ENCODE measurements at places on chromosomes 11 and 22.

GRCh38 chr11:47408598-47409439 lies 429 bp downstream of the SLC39A13 start:
- DNase-seq = no peak

DNA sequence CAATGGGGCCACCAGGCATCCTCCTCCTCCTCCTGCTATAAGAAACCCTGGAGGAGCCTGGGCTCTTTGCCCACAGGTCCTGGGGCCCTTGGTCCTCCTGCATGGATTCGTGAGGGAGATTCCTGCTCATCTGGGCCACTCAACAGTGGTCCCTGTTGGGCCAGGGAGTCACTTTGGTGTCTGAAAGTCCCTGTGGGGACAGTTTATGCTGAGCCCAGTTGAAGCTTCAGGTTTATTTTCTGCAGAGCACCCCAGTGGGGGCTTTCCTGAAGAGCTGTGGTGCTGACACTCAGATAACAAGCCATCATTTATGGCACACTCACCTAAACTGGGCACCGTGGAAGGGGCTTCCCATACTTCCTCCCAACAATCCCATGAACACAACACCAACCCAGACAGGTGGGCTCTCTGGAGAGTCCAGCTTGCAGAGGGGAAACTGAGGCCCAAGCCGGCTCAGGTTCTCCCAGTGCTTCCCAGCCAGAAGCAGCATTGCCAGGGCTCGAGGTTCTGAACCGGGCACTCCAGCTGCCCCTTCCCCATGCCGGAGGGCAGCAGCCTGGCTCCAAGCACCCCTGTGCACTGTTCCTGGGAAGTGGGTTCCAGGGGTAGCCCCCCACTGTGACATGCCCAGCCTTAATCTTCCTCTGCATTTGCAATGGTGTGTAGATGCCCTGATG lies 91.3 kb downstream of the MYEOV start:
- DNase-seq = no peak

- no peak for DNase-seq
Measured at GRCh38 chr11:94533696-94534630, 9.8 kb upstream of the FUT4 start.

GRCh38 chr22:32625985-32626384 lies 151.4 kb downstream of the FBXO7 start:
- DNase-seq = no peak

DNA sequence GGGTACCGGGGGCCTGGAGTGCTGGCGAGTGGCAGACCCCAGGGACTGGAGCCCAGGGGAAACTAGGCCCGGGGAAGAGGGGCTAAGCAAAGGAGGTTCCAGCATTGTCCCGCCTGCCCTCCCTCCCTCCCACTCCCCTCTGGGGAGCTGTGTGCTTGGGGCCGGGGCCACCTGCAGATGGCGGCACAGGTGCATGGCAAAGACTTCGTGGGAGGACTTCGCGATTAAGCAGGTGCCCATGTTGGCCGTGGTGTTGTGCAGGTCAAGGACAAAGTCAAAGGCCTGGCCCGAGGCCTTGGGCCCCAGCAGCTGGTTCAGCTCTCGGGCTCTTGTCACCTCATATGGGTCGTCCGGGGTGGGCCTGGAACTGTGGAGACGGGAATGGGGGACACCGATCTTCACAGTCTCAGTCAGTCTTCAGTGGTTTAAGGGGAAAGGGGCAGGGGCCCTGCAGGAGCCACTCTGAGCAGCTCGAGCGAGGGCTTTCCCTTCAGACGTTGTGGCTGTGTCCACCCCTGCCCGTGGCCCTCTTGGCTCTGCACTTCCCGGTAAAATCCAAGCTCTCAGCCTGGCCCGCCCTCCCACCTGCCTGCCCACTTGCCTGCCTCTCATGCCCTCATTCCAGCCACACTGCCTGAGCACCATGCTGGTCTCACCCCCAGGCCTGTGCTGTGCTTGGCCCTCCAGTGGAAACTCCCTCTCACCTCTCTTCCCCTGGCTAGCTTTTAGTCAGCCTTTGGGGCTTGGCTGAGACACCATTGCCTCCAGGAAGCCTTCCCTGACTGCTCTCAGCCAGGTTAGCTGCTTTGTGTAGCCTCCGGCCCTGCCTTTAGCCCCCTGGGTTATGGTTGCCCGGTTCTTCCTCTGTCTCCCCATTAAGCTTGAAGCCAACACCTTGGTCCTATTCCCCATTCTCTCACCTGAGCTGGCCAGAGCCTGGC lies 4.7 kb downstream of the ACY3 start:
- no peak for DNase-seq

DNA sequence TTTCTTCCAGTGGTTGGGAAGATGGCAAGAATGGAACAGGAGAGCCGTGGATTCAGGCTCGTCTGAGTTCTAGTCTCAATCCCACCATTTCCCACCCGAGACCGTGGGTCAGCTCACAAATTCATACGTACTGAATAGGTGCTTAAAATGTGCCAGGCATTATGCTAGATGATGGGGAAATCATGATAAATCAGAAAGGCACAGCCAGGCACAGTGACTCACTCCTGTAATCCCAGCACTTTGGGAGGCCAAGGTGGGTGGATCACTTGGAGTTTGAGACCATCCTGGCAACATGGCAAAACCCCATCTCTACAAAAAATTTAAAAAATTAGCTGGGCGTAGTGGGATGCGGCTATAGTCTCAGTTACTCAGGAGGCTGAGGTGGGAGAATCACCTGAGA lies 7.1 kb downstream of the TRIOBP start:
- DNase-seq = no peak

- DNase-seq = no peak
Measured at GRCh38 chr22:19767427-19768341, 7.1 kb downstream of the TBX1 start.

DNA sequence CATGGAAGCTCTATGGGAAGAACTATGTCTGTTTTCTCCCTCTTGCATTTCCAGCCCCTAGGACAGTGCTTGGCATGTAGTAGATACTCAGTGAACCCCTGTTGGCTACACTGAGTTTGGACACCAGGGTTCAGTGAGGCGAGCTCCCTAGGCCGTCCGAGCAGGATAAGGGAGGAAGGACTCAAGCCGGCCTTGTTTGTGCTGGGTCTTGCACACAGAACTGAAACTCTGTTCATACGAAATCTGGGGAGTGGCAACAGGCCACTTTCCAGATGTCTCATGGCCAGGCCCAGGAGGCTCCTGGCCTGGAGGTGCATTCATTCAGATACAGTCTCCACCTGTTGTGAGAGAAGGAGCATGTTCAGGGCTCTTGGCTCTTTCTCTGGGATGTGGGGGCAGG lies 23.6 kb upstream of the LMO1 start:
- no peak for DNase-seq

GRCh38 chr11:129729216-129729615 lies 86.4 kb upstream of the TMEM45B start:
- no peak for DNase-seq

All from stimulated activated CD4-positive, alpha-beta T cell treated with anti-CD3 and anti-CD28 coated beads, Interleukin-4, amount 100 ng/mL, for 48 hours (primary cell).